ENCODE measurements at places on chromosomes 5 and 9.

DNA sequence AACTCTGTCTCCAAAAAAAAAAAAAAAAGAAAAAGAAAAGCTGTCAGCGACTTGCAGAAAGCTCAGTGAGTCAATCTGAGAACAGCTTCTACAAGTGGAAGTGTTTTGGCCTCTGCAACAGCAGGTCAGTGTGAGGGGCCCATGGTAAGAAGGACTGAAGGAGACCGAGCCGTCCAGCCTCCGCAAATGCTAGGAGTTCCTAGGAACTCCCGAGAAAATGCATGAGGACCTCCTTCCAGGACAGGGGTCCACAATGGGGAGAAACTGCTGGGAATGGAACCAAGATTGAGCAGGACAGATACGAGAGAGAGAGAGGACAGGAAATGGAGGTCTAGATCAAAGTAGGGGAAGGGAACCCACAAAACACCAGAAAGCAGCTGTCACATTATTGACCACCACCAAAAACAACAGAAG is 180.5 kb downstream of the CRB2 start:
- DNase-seq = no peak

DNA sequence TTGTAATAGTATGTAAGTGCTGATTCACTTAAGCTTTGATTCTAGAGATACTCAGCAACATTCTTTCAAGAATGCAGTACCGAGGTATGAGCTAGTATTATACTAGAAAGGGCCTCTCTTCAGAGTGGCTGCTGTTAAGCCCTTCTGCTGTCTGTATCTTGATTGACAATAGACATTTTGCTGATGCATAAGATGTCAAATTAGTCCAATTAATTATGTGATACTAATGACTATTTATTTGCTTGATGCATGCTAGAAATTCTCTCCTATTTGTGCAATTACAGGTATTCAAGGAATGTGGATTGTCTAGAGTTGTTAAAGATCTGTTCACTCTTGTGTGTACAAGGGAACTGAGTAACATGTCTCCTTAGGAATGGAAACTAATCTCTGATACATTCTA is 92.3 kb upstream of the PTGER4 start:
- DNase-seq = no peak

DNA sequence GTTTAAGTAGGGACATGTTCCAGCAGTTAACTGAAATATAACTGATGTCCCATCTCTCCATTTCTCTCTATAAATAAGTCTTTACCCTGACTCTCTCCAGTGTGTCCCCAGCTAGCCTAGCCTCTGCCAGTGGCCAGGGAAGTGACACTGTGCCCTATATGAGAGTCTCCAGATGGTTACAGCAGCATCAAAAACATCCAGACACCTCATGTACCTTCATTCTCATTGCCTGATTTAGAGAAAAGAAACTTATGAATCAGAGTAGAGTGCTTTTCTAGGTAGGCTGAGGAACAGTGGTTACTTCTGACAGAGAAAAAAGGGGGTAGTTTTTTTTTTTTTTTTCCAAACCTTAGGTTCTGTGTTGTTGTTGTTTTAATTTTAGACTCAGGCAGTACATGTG is 148.5 kb downstream of the GNAQ start:
- DNase-seq = no peak

- peak; percentile 7 for DNase-seq
These were observed 120.1 kb upstream of the CCL21 start for GRCh38 chr9:34830068-34830467.

GRCh38 chr9:84059936-84060335 is 79.3 kb downstream of the RMI1 start:
- no peak for DNase-seq

GRCh38 chr9:111999319-111999718 is 102.7 kb downstream of the UGCG start:
- DNase-seq = no peak

DNA sequence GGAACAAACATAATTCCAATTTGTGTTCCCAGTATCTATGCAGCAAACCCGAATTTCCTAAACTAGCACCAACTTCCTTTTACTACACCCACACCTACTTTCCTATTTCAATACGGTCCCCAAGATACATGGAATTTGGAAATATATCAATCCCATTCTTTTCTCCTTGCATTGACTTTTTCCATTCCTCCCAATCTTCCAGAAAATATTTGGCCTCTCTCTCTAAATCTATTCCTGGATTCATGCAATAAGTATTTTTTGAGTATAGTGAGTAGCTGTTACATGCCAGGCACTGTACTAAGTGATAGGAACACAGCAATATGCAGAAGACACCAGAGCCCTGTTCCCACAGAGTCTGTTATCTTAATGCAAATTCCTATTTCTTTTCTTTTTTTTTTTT is 216.2 kb upstream of the PIK3R1 start:
- no peak for DNase-seq

DNA sequence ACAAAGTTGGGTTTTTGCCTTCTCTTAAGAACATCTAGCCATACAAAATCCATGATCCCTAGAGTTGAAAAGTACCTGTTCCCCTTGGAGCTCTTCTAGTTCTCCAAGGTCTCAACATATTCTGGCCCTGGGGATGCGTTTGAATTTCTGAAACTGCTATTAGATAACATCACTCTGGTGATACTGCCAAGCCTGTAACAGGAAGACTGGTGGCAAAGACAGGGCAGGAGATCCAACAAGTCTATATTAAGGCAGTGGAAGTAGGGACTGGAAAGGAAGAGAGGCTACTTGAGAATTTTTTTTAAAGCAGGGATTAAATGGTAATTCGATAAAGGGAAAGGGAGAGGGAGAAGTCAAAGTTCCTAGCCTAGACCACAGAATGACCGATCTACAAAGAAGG is 211.5 kb downstream of the TSSK1B start:
- no peak for DNase-seq

- DNase-seq = no peak
These were observed 228.6 kb downstream of the SLF1 start for GRCh38 chr5:94847019-94847418.

DNA sequence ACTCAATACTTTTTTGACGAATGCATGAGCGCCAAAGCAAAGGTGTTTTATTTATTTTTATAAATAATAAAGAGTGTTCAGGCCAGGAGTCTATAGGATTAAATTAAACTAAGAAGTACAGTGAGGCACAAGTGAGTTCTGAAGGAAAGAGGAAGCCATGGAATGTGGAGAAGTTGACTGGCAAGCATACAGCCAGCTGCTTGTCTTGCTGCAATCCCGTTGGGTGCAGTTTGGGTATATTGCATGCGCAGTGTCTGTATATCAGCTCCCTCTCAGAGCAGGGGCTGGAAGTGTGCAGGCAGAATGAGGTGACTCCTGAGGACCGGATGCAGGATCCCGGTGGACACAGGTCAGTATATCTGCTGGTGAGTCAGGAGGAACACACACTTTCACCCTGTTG is 315.6 kb downstream of the ZSWIM6 start:
- DNase-seq = no peak

DNA sequence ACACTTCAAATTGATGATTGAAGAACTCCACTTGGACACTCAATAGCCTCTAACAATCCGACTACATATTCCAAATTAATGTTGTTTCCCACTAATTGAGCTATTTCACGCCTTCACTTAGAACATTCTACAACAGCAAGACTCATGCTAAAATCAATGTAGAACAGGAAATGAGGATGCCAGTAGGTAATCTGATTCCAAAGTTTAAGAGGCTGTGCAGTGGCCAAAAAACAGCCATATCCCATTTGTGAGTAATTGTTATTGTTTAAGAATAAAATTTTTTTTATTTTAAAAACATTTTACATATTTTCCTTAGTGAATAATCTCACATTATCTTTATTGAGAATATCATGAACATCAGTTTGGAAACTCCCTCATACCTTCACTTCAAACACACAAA is 35.7 kb upstream of the GHR start:
- no peak for DNase-seq

DNA sequence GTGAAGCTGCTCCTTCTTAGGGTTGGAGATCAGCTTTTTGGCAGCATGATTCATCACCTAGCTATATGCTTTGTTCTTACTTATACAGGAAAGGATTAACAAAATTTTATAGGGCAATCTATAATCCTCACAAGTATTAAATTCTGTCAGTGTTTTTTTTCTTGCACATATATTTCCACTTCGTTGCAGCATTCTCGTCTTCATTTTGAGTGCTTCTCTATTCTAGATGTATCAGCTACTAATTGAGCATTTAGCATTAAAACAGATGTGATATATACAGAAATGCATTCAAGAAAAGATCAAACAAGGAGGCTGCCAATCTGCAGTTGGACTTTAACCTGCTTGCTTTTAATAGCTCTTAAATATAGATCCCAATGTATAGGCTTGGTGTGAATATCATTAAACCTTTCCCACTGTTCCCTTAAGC is 3.6 kb upstream of the CTXN3 start:
- no peak for DNase-seq

- no peak for DNase-seq
These were observed 56.0 kb upstream of the PTGER4 start for GRCh38 chr5:40623480-40624420.

DNA sequence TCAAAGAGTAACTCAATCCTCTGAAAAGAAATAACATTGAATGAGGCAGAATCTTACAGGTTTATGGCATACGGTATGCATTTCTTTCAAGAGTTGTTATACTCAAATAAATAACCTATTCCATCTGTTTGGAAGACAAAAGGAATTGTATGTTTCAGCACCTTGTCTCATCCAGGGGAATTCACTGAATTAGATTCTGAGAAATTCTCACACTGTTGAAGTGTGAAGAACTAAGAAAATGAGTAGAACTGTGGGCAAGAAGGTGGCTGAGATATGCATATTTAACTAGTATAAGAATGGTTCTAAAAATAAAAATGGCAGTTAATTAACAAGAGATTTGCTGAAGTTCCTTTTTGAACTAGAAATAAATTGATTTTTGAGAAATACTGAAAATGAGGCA is 279.3 kb upstream of the DAP start:
- no peak for DNase-seq

DNA sequence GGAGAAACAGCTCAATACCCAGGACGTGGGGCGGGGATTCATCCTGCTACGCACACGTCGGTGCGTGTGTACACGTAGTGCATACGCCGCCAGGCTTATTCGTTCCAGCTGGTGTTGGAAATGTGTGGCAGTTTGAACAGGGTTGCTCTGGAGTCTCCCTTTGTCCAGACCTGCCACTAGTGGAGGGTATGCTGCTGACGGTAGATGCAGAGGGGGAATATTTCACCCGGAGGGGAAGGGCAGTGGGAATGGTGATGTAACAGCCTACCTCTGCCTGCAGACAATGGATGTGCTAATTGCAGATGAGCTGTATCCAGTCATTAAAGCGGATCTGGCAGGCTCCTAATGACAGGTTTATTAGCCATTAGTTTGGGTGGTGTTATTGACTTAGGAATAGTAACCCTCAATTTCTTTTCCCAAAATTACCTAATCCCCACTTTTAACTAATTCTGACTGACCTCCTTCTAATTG is 142.7 kb downstream of the PAX5 start:
- DNase-seq = no peak

DNA sequence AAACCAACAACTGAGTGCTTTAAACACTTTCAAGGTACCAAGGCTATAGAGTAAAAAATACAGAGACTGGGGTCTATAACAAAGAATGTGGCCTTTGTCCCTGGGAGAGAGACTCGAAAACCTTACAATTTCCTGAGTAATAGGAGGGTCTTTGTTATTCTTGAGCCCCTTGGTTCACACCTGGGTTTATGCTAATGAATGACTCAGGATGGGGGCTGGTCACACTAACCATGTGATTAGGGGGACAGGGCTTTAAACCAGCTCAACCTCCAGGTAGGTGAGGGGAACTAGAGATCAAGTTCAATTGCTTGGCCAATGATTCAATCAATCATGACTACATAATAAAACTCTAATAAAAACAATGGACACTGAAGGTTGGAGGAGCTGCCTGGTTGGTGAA is 50.2 kb downstream of the PLPP1 start:
- no peak for DNase-seq

DNA sequence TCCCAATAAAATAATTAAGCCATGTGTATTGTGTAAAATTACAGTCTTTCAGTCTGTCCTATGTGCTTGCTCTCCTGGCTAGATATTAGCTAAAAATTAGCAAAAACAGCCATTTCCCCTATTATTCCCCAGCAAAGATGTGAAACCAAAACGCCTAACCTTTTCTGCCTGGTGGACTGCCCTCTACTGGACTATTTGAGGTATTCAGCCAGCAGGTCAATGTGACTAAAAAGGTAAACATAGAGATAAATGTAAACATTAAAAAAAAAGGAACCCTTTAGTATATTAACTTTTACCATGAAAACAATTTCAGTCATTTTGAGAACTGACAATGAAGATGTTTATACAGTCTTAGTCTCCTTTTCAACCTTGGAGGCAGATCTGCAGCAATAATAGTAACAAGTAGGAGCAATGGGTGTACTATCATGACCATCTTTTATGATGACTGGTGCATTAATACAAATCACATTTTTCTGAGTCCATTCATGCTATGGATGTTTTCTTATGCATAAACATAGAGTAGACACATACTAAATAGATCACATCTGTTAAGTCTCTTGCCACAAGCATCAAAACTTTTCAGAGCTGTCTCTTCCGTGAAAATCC is 10.1 kb downstream of the ATG12 start:
- DNase-seq = no peak

- DNase-seq = no peak
These were observed 36.2 kb downstream of the PLAC8L1 start for GRCh38 chr5:146068977-146069779.

DNA sequence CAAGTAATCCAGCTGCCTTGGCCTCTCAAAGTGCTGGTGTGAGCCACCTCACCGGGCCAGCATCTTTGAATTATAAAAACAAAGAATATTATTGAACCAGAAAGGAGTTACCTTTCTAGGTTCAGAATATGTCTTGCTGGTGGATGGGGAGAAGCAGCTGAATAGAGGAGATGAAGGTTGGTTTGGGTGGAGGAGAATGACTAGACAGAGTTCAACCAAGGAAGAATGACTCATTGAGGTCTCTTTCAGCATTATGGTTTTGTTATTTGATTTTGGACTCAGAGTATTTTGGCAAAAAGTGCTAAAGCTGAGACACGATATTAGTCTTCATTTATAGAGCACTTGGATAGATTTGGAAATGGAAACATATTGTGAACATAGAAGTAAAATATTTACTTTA is 75.2 kb upstream of the MPDZ start:
- DNase-seq = no peak

- no peak for DNase-seq
These were observed 136.9 kb upstream of the RFX3 start for GRCh38 chr9:3662671-3663070.

GRCh38 chr9:74951725-74952151 is 974 bp downstream of the C9orf40 start:
- no peak for DNase-seq

DNA sequence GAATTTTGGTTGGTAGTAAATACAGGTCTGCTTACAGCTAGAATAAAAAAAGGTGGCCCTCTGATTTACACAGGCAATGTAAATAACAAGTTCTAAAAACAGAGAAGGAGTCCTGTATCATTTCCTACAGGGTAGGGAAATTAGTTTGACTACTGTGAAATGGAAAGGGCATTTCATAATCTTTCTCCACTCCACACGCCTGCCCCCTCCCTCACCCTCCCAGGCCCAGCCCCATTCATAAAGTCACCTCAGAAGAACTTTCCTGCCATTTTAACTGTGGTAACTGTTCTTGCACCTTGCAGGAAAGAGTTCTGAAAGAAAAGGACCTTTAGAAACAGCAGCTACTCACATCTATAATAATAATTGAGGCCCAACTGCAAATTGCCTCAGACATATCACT is 69.7 kb downstream of the MEF2C start:
- DNase-seq = no peak
